ENCODE measurements at places on chromosomes 2 and 18.

DNA sequence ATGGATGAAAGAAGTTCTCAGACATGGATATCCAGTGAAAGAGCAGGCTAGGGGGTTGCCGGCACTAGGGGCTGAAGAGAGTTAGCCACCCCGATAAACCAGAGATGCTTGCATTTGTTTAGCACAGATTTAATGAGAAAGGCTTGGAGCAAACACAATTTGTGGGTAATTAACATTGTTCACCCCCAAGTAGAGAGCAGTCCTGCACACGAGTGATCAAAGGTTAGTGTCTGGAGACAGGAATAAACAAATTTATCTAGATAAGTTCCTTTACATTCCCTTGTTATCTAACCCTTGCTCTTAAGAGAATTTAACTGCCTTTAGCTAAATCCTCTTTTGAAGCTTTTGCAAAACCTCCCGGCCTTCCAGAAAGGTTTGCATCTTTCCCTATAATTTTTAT, 23.9 kb downstream of the HTR2B start:
- no peak for DNase-seq

GRCh38 chr2:31199206-31199605, 18.1 kb downstream of the CAPN14 start:
- DNase-seq = no peak

DNA sequence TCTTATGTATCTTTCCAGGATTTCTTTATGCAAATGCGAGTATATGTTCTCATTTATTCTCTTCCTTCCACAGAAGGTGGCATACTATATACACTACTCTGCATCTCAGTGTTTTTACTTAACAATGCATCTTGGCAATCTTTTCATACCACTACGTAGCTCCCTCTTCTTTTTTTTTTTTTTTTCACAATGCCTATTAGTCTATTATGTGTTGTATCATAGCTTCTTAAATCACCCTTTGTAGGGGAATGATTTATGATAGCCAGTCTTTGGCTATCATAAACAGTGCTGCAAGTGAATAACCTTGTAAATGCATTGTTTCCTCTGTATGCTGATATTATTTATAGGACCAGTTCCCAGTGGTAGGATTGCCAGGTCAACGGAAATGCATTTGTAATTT, 204.2 kb downstream of the BABAM2 start:
- no peak for DNase-seq

DNA sequence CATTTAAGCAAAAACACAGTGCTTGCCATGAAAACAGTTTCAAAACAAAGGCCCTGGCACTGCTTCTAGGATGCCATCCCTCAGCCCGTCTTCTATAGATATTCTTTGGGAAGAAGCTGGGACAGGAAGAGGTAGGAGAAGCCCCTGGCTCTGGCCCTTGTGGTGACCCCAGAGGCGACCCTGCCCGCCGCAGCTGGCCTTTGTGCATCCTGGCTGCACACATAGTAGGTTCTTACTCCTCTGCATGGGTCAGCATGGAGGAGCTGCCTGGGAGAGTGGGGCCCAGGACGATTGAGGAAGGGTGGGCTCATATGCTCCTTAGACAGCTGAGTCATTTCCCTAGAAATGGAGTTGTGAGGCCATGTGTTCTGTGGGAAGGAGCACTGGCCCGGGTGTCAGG, 44.4 kb upstream of the OTOF start:
- DNase-seq = no peak

GRCh38 chr2:3035385-3036050, 342.1 kb downstream of the EIPR1 start:
- DNase-seq = no peak

GRCh38 chr2:217412277-217412676, 552.4 kb upstream of the TNP1 start:
- no peak for DNase-seq

DNA sequence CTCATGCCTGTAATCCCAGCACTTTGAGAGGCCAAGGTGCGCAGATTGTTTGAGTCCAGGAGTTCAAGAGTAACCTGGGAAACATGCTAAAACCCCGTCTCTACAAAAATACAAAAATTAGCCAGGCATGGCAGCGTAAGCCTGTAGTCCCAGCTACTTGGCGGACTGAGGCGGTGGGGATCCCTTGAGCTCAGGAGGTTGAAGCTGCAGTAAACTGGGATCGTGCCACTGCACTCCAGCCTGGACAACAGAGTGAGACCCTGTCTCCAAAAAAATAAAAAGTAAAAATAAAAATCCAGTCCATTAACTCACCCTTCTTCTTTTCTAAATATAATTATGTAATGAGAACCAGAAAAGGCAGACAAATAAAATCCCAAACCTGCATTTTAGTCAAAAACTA, 8.2 kb downstream of the BAZ2B start:
- DNase-seq = no peak

DNA sequence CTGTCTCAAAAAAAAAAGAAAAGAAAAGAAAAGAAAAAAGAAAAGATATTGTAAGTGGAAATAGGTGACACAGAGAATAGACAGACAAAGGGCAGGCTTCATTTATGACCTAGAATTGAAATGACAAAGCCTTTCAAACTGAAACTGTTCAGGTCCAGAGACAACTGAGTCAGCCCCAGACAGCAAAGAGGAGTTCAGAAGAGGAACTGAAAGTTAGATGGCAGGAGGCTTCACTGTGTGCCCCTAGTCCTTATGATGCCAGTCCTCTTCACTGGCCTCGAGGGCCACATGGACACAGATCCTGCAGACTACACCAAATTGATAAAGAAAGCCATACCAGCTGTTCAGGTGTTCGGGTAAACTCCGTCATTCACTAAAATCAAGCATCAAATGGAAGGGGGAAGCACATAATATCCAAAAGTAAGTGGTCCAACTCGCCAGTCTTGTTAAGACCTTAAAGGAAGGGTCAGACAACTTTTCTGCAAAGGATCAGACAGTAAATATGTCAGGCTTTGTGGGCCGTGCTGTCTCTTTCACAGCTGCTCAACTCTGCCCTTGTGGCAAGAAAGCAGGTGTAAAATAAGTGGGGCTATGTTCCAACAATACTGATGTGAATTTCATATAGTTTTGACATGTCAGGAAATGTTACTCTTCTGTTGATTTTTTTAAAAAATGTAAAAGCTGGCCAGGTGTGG, 231.9 kb upstream of the MGAT5 start:
- no peak for DNase-seq

GRCh38 chr18:1513519-1513918, 608.8 kb downstream of the ADCYAP1 start:
- DNase-seq = no peak

- no peak for DNase-seq
Observed at GRCh38 chr2:168694866-168695265, 107.6 kb upstream of the NOSTRIN start.

DNA sequence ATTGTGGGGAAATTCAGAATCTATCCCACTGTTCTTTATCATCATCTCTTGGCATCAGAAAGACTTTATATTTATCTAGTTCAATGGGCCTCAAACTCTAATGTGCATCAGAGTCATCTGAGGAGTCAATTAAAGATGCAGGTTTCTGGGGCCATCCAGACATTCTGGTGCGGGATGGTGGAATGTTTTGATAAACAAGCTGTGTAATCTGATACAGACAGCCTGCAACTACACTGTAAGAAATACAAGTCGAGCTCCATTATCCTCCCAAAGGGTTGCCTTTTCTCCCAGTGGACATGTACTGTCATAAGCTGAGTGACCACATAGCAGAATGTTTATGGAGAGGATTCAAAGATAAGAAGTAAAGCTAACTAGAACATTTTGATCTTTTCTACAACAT, 515.3 kb upstream of the DCC start:
- DNase-seq = no peak

- DNase-seq = no peak
Observed at GRCh38 chr2:181218401-181218821, 238.0 kb downstream of the UBE2E3 start.

DNA sequence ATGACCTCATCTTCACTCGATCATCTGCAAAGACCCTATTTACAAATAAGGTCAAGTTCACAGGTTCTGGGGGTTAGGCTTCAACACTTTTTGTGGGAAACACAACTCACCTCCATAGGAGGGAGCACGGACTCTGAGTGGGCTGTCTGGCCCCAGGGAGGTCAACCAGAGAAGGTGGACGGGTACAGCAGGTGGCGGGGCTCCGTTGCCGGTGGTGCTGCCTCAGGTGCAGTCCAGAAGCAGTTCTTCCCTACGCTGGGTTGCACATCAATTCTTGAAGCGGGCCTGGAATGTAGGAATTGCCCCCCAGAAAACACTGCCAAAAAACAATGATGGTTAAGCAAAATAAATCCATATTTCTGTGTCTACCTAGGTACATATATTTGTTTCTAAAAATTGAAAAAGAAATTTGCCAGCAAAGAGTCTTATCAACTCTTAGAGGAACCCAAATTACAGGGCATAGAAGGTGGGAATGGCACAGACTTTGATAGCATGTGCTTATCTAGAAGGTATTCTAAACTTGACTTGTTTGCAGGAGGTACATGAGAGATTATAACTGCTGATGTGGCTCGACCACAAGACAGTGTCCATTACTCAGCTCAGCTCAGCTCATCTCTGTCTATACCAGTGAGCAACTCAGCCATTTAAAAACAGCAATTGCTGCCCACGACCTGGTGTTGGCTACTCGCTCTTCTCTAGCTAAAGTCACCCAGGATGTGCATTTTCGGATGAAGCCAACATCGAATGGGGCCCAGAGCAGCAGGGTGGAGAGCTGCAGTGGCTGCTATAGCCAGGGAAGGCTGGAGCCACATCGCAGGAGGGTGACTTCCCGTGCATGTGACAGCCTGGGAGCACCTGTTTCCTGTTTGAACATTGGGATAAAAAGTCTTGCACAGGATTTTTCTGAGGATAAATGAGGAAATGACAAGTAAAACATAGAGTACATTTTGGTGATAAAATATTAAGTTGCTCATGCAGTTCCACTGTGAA, 128.7 kb downstream of the RNF144A start:
- no peak for DNase-seq

GRCh38 chr18:49646873-49647272, 85.0 kb downstream of the LIPG start:
- DNase-seq = no peak

DNA sequence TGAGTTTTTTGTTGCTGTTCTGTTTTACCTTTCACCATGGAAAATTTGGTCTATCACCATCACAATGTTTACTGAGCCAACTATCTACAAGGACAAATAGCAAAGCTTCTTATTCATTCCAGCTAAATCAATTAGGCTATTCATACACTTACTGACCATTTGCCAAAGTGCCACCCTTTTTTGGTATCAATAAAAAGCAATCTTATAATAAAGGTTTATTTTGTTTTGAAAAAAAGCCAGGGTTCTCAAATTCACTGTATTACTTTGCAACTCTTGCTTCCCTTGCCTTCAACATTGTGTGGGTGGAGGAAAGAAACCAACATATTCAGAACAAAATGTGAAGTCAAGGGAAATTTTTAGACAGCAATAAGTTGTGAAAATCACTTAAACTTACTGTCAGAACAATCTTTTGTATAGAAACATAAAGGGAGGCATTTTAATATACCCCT, 15.3 kb downstream of the PELI1 start:
- DNase-seq = no peak

DNA sequence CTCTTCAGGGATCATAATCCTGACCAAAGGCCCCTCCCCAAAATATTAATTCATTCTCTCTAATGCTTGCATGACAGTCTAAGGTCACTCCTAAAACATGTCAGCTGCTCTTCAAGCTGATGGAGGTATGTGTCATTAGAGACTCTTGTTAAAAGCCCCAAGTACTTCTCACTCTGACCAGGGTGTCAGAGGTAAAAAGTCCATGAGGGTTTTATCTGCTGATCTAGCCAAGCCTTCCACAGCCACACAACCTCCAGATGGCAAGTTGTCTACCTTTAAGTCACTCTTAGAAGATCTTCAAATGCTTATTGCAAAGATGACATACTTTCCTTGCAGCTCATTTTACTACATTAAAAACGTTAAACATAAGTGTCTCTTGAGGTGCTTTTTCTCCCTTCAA, 83.6 kb upstream of the ETAA1 start:
- no peak for DNase-seq

- no peak for DNase-seq
Observed at GRCh38 chr2:136130511-136130910, 12.6 kb upstream of the CXCR4 start.

GRCh38 chr2:177327009-177327408, 62.5 kb upstream of the NFE2L2 start:
- no peak for DNase-seq

DNA sequence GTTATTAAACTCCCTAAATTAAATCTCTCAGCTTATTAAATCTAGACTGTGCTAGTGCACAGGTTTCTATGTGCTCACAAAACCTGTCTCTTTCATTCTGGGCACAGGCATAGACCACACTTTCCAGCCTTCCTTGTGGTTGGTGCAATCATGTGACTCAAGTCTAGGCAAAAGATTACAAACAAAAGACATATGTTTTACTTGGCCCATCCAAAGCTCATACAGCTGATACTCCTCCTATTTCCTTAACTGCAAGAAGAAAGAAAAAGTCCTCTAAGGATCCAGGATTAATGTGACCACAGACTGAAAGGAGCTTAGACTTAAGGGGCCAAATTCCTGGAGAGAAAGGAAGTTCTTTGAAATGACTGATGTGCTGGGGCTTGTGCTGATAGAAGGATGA, 731.3 kb upstream of the RAB6C start:
- no peak for DNase-seq

GRCh38 chr2:219433666-219434467, 776 bp upstream of the SPEG start:
- DNase-seq = no peak

DNA sequence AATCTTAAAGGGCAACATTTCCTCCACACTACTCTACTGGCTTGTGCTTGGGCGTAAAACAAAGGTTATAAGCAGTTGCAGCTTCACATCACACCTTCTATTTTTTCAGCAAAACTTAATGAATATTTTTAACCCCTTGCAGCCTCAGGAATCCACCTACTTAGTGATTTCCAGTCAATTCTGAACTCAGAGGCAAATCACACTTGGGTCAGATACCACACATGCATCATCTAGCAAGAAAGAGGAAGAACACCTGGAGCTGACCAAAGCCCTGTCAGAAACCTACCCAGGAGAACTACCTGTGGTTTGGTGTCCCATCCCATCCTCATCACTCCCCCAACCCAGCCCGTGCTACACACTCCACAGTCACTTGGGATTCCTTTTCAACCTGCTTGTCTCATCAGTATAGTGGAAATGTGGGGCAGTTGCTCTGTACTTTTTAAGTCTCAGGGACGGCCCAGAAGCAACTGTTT, 25.5 kb downstream of the PIAS2 start:
- no peak for DNase-seq

- no peak for DNase-seq
Observed at GRCh38 chr2:179180242-179180641, 84.4 kb downstream of the SESTD1 start.

- DNase-seq = no peak
Observed at GRCh38 chr2:193895226-193895625, 1700.5 kb upstream of the TMEFF2 start.
